Mucosa of descending colon (tissue), 3 donors: ENCODE measurements at places on chromosomes 2 and 18. TPM values are rescaled to one million over a fixed set of nuclear protein-coding genes. Genes with fewer than 3 reads are reported as not detected.

GPR45 gene
- not detected for total RNA-seq

DNA sequence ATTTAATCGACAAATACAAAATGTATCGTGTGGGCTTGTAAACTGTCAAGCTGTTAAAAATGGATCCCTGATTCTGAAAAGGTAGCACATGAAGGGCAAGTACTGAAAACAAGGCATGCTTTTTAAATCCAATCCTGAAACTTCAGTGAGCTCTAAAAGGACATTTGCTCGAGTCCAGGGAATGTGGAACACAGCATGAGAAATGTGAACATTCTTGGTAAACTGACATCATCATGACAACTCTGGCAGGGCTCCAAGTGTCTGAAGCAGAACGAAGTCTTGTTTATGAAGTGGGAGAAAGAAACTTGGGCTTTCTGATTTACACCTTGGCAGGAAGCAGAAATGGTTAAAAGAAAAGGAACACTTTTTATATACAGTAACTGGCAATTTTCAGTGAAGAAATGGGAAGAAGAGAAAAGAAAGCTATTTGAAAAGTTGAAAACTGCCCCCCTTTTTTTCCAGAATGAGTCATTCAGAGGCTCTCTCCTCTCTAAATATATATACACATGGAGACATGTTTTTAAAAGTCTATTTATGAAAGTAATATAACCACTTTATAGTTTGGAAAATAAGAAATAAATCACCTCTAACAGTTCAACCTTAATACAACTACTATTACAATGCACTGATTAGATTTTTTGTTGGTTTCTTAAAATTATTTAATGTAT is 120.8 kb downstream of the GAREM1 start:
- DNase-seq: no peak

DNA sequence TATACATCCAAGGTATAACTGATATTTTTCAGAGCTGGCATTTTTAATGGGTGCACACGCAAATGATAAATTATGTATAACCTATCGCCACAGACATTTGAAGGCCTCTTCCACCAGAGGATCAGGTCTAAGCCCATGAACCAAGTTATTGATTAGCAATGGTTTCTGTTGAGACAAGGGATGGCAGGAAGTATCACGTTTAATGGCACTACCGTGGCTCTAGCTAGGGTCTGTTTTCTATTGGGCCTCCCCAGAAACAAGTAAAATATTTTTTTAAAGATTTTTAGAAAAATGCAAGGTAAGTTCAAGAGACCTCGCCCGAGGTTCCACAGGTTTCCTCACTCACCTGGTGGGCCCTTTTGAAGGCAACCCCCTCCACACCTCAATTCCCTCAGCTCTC is 667 bp downstream of the GFPT1 start:
- DNase-seq: no peak

IL1A gene
- not detected for total RNA-seq

DNA sequence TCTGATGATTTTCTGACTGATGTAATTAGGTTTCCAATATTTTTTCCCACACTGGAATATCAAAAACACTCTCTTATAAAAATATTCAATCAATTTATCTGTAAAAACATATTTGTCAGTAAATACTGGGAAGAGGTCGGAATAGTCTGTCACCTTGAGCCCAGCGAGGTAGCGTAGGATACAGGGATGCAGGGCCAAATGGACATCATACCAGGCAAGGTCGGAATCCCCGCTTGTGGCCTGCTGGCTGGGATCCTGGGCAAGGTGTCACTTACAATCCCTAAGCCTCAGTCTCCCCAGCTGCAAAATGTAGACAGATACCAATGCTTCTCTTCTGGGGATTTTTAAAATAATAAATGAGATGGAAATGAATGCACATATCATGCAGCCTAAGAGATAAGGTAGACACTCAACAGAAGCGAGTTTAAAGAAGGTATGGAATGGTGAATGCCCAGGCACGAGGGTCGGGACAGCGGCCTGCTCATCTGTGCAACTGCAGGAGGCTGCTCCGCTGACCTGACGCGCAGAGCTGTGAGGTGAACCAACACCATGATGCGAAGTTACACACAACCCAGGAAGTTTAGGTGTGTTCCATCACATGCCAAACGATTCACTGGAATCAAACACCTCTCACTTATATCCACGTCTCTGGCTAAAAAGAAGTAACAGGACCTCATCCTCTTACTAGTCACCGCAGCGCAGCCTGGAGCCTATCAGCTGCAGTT is 98.2 kb downstream of the EIPR1 start:
- no peak for DNase-seq

GPR35 gene
- 76.8 TPM for total RNA-seq

IL1R2 gene
- 17.9 TPM for total RNA-seq

- no peak for DNase-seq
Measured at GRCh38 chr2:209125291-209125690, 298.6 kb upstream of the MAP2 start.

DNA sequence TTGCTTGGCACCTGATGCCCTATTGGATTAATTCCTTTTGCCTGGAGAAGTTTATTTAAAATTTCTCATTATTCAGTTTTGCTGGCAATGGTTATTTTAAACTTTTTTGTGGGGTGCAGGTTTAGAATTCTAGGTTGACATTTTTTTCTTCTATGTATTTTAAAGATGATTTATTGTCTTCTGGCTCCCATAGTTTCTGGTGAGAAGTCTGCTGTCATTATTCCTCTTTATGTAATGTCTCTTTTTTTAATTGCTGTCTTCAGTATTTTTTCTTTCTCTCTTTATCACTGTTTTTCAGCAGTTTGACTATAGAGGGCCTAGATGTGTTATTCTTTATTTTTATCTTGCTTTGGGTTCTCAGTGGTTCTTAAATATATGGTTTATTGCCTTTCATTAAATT is 182.2 kb upstream of the STON1 start:
- DNase-seq: no peak

GRCh38 chr2:10741139-10741538 is 19.7 kb downstream of the ATP6V1C2 start:
- no peak for DNase-seq
